Renal pelvis (tissue), 12 donors: ENCODE measurements at places on chromosomes 3 and 15.

- DNase-seq = peak; percentile 87
Measured at GRCh38 chr15:51681303-51681963, at the start of gene SCG3. SCG3 (plus strand) TSS chr15:51681503; CDS start chr15:51681756, 253 bp downstream.

GRCh38 chr3:130743354-130743753, 3.3 kb downstream of the PIK3R4 start:
- DNase-seq = no peak

DNA sequence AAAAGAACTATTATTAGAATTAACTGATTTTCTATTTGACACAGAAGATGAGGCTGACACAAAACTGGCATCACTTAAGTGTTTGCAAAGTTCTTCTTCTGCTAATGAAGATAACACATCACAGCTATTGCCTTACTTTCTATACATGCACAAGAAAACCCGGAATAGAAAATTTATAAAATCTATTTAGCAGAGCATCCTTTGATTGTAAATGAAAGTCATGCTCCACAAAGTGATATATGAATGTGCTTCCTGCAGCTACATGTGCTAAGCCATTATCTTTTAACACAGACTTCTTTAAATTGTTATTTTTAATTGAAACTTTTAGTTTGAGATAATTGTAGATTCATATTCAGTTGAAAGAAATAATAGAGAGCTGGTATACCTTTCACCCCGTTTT, 27.0 kb downstream of the DENND4A start:
- DNase-seq = no peak

- peak; percentile 57 for DNase-seq
Measured at GRCh38 chr3:143970773-143971358, 757 bp upstream of the DIPK2A start.

DNA sequence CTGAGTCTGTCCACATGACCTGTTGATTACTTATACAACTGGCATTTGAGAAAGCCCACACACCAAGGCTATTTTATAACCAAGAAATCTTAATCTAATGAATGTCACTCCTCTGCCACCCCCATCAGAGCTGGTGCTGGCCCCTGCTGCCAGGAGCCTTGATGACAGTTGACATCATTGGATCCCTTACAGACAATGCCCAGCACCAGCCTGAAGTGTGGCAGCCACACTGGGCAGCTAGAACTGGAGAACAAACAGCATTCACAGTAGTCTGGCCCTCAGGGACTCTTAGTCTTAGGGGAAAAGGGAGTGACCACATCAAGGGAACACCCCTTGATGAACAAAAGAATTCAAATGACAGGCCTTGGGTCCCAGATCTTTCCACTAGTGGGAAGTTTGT, 840.6 kb downstream of the EPHA3 start:
- no peak for DNase-seq

- DNase-seq = no peak
Measured at GRCh38 chr3:42518800-42519567, 16.5 kb downstream of the VIPR1 start.

DNA sequence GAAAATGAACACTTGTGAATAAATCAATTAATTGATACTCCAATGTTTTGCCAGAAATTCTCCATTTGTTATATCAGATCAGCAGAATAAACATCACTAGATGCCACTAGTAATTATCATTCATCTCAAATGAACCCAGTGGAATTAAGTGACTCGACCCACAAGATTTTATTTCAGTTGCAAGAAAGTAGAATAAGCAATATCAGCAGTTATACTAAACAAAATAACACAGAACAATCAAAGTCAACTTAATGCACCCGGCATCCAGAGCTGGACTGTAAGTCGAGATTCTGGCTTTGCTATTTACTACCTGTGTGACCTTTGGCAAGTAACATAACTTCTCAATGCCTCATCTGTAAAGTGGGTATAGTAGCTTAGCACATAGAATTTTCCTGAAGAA, 256.5 kb downstream of the MEIS2 start:
- no peak for DNase-seq

DNA sequence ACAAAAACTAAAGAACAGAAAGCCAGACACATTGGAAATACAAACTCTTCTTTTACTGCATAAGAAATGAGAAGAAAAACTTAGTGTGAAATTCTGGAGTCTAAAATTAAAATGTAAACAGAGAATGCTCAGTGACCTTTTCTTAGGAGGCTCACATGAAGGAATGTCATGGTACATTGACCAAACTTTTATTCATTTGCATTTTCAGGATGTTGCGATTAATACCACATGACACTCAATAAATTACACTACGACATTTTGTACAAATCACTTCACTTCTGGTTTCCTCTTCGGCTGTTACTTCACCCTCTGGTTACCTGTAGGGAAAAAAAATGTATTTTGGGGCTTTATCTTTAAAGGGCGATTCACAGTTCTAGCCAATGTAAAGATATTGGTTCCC, 56.4 kb upstream of the ACTC1 start:
- DNase-seq = peak; percentile 11

DNA sequence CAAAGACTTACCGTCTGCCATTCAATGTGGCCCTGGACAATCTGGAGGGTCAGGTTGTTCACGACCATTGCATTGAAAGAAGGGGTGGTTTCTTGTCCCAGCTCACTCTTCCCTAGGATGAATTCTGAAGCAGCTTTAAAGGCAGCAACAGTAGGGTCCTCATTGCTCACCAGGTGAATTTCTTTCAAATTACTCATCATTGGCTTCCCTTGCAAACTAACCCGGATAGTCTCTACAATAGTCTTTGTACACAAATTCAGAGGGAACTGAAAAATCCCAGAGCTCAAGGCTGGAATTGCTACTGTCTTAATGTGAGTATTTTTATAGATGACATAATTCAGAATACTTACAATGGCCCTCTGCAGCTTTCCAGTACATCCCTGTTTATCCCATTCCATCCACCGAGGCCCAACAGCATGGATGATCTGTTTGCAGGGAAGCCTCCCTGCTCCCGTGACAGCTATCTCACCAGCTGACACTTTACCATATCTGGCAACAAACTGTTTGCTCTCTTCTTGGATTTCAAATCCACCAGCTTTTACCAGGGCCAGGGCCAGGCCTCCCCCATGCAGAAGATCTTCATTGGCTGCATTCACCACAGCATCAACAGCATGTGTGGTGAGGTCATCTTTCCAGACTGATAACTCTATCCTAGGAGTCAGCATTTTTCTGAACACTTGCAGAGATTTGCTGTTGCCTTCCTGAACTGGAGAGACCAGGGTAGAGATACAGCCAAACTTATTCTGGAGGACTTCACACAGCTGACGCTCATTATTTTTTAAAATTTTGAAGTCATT, 8.6 kb downstream of the PARP9 start:
- DNase-seq = no peak

DNA sequence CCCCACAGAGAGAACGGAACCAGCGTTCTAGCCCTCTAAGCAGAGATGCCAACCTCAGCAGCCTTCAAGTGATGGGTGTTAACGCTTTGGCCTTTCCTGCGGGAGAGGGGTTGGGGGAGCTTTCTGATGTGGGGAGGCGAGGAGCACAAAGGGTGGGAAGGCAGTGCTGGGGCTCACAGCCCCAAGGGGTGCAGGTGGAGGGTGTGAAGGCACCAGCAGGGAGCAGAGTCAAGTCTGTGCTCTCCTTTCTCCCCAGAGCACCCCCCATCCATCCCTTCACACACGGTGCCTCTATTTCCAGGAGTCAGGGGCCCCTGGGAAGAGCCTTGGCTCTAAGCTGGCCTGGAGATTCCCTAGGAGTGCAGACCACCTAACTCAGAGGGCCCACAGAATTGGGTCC, 4.1 kb downstream of the C15orf62 start:
- DNase-seq = no peak

GRCh38 chr3:151377768-151378385, 6.7 kb downstream of the P2RY12 start:
- no peak for DNase-seq

DNA sequence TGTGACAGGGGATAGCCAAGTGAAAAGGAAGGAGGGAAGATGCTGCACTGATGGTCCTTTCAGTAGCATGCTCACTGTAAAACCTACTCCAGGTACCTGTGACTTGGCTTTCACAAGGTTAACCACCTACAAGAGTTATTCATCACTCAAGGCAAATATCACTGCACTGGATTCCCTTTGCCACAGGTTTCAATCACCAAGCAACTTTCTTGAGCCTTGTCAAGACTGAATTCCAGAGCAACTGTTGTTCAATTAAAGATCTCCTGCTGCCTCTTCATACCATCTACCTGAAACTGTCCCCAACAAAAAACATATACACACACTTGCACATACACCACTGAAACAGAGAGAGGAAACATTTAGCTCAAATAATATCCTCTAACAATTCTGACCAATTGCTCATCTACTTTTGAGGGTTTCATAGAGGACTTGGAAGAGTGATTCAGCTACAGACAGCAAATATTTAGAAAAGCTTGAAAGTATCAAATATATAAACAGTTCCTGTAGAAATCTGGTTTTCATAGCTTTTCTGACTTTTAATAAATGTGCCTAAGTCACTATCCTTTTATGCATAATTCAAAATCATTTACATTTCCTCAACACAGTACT, 6.5 kb downstream of the IGF2BP2 start:
- no peak for DNase-seq

DNA sequence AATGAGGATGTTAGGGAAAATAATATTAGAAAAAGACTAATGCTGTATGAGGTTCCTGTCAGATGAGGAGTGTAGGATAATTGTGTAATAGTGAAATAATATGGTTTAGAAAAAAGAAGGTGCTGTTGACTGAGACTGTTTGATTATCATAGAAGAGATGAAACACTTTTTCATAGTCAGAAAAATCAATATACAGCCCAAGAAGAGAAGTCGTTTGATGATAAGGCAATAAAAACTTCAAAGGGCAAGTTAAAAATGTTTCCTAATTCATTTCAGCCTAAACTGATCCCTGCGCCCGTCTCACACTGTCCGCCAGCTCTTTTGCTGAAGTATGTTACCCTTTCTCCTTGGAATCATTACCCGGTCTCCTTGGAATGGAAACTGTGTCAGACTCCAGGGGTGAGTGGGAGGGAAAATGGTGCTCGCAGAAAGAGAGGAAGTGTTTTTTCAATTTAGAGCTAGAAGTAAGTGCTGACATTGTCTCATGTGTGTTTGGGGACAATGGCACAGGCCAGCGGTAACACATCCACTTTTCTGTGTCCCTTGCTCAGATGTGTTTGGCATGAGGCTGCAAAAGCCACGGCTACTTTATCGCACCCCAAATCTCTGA, 23.6 kb downstream of the DUT start:
- DNase-seq = no peak

- DNase-seq = peak; percentile 68
Measured at GRCh38 chr15:94670438-94671034, 439.2 kb downstream of the MCTP2 start.

DNA sequence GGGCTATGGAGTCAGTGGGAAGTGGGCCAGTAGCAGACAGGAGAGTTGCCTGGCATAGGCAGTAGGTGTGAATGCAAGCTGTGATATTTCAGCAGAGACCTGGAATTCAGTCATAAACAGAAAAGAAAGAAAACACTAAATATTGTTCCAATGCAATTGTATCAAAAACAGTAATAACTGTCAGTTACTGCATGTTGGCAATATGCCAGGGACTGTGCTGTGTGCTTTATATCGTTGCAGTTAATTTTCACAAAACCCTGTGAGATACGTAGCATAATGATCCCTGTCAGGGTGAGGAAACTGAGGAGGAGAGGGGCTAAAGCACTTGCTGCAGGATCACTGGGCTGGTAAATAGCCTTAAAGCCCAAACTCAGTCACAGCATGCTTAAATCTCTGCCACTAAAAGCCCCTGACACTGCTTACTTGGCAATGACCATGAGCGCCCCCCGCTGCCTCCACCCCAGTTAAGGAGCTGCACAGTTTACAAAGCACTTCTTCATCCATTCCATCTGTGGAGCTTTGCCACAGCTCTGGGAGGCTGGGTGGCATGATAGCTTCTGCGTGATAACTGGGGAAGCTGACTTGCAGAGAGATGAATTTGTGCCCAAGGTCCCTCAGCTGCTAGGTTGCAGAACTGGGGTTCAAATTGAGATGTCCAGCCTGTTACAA, 3.9 kb downstream of the SLC6A1 start:
- DNase-seq = no peak

DNA sequence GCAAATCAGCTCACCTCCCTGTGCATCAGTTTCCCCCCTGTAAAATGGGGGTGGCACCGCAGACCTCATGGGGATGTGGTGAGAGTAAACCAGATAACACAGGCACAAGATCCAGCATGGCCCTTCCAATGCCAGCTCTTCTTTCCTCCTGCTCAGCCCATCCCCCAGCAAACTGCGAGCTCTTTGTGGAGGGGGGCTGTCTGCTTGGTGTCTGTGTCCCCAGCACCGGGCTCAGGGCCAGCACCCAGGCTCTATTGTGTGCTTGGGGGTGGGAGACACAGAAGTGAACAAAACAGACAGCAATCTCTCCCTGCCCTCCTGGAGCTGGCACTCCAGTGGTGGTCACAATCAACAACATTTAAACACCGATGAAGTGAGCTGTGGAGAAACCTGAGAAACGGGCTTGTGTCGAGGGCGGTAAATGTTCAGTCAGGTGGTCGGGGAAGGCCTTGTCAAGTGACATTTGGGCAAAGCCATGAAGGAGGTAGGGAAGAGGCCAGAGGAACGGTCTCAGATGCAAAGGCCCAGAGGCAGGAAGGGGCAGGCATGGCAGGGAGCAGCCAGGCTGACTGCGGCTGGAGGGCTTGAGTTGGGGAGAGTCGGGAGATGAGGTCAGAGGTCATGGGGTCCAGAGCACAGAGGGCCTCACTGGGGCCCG, 28.4 kb downstream of the GRIP2 start:
- no peak for DNase-seq

DNA sequence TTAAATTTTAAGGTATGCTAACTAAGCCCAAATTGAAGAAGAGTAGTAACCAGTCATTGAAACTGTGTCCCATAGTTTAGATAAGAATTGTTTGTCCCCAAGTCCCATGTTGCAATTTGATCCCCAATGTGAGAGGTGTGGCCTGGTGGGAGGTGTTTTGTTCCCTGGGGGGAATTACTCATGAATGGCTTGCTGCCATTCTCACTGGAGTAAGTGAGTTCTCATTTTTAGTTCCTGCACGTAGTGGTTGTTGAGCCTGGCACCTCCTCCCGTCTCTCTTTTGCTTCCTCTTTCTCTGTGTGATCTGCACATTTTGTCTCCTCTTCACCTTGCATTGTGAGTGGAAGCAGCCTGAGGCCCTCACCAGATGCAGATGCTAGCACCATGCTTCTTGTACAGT, 1271.0 kb downstream of the NSUN3 start:
- DNase-seq = no peak

GRCh38 chr3:83321891-83322290, 1560.4 kb upstream of the GBE1 start:
- no peak for DNase-seq
